Epithelial cell of proximal tubule (primary cell): ENCODE measurements at places on chromosomes 4 and X.

DNA sequence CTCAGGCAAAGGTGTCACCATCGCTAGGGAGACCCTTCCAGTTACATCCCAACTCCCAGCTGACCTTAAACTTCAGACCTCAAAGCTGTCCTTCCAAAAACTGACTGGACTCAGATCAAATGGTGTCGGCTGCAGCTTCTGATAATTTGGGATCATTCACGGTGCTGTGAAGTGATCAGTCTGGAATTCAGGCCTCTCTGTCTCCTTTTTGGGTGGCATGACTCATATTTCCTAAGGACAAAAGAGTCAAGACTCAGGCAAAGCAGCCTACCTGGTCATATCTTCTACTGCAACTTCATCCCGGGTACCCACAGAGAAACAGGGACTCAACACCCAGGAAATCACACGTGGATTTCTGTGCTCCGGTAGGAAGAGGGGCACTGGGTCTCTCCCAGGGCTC is 87.6 kb downstream of the SORCS2 start:
- DNase-seq, result no peak

DNA sequence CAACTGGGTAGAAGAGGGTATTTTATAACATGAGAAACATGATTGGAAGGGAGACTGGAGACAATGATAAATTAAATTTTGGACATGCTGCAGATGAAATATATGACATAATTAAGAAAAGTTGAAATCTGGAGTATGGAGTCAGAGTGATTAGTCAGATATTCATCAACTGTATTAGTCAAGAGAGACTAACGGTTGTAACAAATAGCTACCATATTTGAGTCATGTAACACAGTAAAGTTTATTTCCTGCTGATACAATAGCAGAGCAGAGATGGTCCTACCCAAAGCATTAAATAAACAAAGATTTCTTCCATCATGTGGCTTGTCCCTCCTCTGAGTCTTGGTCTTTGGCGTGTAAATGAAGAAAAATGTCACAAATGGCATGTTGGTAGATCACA is 321.3 kb downstream of the GALNTL6 start:
- no peak for DNase-seq

- no peak for DNase-seq
Observed at GRCh38 chrX:112760697-112761096, 79.9 kb downstream of the AMOT start.

DNA sequence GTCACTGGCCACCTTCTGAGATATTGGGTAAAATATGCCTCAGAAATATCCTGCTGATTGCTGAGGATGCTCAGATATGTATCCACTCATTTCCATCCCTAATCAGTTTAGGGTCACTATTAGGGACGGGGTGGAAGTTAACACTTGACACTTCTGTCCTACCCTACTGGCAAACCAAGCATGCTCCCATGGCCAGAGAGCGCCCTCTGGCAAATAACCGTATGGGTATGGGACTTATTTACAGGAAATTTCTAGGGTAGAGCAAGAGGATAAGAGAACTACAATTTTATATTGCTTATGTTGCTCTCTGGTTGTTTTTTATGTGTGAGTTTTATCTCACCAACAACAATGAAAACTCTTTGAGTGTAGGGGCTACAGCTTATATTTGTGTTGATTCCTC is 86.8 kb upstream of the TSPAN7 start:
- DNase-seq, result no peak

GRCh38 chr4:147591106-147591505 is 26.1 kb upstream of the TMEM184C start:
- no peak for DNase-seq

GRCh38 chr4:7737752-7738457 is 201.8 kb downstream of the AFAP1 start:
- DNase-seq, result no peak

DNA sequence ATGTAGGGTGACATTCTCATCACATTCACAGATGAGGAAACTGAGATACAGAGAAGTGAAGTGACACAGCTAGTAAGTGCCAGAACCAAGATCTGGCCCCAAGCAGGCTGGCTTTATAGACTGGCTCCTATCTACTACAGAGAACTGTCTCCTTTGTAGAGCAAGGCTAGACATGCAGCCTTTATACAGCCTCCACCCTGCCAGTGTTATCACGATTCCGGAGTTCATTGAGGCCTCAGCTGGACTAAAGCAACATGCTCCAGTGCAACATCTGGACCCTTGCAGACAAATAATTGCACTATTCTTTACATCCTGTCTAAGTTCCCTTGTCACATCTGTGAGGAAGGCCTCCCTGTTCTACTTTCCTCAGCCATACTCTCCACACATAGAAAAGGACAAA is 58.0 kb upstream of the XIAP start:
- no peak for DNase-seq

GRCh38 chr4:128521648-128522111 is 234.1 kb upstream of the PGRMC2 start:
- no peak for DNase-seq

DNA sequence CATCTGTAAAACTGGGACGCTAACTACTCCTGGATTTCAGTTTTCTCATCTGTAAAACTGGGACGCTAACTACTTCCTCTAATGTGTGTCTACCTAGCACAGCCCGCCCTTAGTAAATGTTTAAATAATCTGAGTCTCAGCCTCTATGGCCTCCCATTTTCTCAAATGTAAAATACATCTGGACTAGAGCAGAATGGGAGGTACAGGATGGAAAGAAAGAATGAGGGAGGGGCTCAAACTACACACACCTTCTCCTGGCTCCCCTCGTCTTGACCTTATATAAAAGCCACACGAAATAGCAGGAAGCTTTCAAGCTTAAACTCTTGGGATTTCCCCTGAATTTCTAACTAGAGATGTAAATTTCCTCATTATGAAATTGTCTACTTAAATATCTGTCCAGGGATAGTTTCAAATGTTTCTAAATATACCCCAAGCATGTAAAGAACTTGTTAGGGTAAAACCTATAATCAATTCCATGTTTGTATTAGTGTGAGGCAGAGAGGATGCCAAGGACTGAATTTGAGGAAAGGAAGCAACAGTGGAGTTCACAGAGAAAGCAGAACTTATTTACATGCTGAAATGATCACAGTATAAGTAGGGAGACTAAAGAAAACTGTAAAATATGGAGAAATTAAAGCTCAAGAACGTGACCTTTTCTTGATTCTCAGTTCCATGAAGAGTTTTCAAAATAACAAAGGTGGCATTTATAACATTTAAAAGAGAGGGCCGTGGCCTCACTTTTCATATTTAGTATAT is 220.0 kb downstream of the NWD2 start:
- DNase-seq, result no peak

- DNase-seq, result no peak
Observed at GRCh38 chrX:24391843-24392242, 31.4 kb downstream of the SUPT20HL1 start.

DNA sequence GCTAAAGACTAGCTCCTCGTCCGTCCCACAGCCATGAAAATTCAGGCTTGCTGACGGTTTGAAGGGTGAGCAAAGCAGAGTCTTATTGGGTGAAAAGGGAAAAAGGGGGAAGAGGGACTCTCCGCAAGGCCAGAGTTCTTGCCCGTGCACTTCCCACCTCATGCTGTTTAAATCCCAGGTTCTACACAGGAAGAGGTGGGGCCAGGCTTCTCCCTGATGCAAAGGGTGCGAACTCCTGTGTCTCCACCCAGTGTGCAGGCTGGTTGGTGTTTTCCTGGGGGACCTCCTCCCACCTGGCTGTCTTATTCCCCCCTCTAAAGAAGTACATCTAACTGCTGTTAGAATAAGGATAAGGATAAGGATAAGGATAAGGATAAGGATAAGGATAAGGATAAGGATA is 18.0 kb upstream of the LANCL3 start:
- no peak for DNase-seq
